Choroid plexus epithelial cell (primary cell): ENCODE measurements at places on chromosomes 4 and X.
A peak's percentile ranks its signal among the peaks of the same experiment; 100 is the strongest.

DNA sequence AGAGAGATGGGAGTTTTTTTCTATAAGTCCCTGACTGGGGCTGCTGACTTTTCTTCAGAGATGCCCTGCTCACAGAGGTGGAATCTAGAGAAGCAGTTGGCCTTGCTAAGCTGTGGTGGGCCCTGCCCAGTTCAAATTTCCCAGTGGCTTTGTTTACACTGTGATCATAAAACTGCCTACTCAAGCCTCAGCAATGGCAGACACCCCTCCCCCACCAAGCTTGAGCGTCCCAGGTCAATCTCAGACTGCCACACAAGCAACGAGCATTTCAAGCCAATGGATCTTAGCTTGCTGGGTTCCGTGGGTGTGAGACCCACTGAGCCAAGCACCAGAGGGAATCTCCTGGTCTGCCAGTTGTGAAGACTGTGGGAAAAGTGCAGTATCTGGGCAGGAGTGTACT, 199.8 kb upstream of the WDFY3 start:
- no peak for DNase-seq

GRCh38 chrX:84729809-84730208, 227.6 kb upstream of the HDX start:
- peak; percentile 45 for DNase-seq

DNA sequence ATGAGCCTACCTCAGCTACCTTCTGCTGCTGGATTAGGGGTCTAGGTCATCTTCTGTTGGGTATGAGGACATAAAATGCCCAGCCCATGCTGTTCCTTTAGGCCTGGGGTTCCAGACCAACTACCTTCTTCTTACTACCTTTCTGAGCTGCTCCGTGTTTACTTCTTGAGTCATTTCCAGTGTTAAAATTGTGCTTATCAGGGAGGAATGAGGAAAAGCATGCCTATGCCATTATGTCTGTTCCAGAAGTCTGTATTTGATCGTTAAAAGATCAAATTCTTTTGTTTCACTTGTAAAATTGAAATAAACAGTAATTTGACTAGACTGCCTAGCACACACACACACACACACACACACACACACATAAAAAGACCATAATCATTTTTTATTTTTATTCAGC, 1912.7 kb upstream of the TENM3 start:
- no peak for DNase-seq

GRCh38 chr4:35793045-35793722, 451.1 kb downstream of the ARAP2 start:
- peak; percentile 0 for DNase-seq

DNA sequence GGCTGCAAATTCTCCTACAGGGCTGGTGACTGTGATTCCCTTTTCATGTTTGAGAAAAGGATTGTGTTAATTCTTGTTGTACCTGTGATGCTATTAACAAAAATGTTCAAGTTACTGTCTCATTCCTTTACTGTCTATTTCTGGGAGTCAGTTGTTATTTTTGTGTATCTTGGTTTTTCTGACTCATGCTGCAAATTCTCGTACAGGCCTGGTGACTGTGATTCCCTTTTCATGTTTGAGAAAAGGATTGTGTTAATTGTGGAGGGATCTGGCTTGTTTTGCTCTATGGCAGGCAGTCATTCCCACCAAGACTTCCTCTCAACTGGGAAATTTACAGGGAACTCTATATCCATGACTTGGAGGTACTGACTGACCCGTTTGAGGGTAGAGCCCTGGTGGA, 693.4 kb upstream of the INTU start:
- peak; percentile 81 for DNase-seq

GRCh38 chr4:185359767-185360446, 35.8 kb downstream of the LRP2BP start:
- DNase-seq, result peak; percentile 92

DNA sequence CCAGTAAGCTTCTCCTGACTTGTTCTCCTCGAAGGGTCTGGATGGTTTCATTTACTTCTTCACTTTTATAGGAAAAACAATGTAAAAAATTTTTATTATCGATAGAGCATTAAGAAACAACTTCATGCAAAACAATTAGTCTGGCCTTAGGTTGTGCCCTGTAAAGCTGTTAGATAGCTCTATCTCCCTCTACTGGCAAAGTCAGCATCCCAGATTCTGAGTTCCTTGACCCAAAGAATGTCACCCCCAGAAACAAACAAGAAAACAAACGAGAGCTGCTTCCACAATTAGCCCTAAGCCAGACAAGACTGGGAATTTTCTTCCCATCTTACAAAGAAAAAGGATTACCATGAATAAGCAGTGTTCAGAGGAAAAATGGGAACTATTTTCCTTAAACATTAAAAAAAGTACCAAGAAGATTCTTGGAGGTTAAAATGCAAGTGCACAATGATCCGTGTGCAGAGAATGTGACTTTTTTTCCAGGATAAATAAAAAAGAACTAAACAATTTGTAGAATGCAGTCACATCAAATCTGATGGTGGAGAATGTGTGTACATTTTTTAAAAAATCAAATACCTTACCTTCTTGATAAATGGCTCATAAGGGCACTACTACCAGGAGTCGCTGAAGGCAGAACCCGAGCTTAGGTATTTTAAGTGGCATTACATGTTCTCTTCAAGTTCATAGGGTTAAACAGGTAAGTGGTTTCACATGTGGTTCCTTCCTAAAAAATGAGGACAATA, 293.2 kb downstream of the FBXO8 start:
- DNase-seq, result peak; percentile 69

GRCh38 chrX:136203951-136204350, 47.2 kb downstream of the MAP7D3 start:
- no peak for DNase-seq

DNA sequence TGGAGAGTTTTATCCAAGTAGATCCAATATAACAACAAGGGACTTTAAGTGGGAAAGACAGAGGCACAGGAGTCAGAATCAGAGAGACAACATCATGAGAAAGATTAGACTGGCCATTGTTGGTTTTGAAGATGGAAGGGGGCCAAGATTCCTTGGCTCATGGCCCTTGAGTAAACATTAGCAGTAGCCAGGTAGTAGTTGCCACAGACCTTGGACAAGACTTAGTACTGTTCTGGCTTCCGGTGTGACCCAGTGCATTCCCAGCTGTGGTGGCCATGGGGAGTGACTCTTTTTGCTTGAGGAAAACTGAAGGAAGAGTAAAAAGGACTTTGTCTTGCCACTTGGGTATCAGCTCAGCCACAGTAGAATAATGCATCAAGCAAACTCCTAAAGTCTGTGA, 462.2 kb upstream of the CPXCR1 start:
- no peak for DNase-seq
